ENCODE measurements at places on chromosomes 16 and 17.

- DNase-seq, result peak; percentile 61
Measured at GRCh38 chr16:54936979-54937670, 6.5 kb downstream of the IRX5 start.

DNA sequence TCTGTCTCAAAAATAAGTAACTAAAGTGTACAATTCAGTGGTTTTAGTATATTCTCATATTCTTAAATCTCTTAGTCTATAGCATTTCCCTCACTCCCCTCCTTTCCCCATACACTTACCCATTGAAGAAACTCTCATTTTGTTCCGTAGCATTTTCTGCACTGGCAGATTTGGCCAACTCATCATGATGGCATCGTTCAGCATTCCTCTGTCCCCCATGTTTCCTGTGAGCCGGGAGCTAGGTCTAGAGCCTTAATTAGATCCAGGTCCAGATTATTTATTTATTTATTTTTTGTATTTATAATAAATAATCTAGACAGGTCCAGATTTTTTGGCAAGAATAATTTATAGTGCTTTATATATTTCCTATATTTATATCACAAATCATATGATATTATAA lies 31.0 kb downstream of the HEATR3 start:
- DNase-seq, result peak; percentile 2

DNA sequence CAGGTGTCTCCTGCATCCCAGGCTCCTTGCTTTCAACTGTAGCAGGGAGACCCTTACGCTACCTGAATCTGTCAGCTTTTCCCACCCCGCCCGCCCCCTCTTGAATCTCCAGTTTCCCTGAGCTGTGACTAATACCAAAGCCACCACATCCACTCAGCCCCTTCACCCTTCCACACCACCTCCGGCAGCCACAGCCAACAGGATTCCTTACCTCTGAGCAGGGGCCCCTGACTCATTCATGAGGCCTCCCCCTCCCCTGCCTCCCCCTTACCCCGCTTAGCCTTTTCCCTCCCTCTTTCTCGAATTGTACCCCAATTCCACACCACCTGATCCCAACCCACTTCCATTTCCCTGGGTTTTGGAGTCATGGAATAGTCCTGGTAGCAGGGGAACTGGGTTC lies 2.3 kb downstream of the STX1B start:
- DNase-seq, result peak; percentile 66

DNA sequence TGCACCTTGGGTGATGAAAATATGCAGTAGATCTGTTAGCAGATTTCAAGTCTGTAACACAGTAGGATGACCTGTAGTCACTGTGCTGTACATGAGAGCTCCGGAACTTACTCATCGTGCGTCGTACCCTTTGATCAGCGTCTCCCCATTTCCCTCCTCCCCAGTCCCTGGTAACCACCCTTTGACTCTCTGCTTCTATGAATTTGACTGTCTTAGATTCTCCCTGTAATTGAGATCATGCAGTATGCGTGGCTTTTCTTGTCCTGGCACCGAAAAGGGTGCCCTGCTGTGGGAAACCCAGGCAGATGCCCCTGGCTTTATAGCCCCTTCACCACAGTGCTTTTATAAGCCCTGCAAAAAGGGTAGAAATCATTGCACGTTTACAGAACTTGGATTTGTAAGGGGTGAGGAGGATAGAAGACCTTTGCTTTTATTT lies 20.5 kb downstream of the CLEC16A start:
- DNase-seq, result no peak

- no peak for DNase-seq
Measured at GRCh38 chr17:53092072-53092471, 730.7 kb upstream of the KIF2B start.

DNA sequence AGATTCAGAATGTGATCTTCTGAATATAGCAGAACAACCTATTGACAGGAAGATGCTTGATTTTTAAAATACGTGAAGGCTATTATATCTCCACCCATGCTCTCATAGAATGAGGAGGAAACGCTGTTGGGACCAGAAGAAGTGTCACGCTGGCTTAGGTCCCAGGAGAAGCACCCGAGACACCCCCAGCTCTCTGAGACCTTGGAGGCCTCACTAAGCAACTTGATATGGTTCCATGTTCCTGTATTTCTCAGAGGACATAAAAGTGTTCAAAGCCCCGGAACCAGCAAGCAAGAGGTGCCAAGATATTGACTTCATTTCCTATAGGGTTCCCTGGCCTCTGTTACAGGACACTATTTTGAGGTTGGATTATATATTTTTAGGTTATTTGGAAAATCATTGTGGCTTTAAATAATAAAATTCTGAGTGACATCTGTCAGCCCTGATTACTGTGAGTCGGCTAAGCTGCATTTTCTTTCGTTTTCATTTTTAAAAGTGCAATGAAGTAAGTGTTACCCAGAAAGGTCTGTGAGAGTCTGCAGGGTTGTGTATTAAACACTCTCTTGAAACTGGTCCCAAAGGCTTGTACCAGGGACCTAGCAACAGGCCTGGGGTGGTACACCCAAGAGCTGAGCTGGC lies 400.0 kb downstream of the SOX9 start:
- no peak for DNase-seq

DNA sequence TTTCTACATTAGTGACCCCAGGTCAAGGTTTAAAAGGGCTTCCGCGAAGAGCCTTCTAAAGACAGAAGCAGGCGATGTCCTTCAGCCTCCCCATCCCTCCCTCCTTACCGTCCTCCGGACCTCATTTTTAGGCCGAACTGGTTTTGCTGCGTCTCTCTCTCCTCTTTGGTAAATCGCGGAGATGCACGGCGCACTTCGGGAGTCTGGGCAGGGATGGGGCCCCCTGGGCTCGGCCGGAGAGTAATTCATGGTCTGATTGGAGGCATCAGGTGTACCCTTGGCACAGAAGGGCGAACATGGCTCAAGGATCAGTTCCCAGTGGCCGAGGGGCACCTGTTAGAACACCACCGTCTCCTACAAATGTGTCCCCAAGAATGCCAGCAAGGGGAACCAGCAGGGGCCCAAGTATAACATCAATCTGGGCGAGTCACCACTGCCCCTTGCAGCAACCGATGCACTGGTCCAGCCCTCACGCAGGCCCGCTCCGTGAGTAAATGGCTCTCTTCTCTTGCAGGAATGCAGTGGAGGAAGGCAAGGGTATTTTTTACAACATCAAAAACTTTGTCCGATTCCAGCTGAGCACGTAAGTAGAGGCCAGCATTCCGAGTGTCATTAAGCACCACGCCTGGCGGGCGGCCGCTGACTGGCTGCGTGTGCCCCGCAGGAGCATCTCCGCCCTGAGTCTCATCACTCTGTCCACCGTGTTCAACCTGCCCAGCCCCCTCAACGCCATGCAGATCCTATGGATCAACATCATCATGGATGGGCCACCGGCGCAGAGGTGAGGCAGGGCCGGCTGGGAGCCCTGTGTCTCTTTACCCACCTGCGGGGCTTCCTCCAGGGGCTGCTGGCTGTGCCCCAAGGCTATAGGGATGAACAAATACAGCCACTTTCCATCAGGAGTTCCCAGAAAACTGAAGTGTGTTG lies 45.6 kb downstream of the MEAK7 start:
- no peak for DNase-seq

DNA sequence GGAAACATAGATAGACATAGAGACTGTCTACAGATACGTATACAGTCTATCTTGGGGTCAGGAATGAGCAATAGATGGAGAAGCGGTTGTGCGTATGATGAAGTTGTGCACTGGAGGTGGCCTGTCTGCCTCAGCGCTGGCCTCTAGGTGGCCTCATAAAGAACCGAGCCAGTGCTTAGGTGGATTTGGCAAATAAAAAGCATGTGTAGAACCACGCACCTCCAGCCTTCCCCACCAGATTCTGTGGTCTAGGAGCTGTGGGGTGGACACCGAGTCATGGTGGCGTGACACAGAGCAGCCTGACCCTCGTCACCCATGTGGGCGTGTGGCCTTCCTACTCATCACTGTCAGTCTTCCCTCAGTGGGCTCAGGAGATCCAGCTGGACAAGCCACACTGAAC lies 34.0 kb downstream of the PGS1 start:
- DNase-seq, result no peak

DNA sequence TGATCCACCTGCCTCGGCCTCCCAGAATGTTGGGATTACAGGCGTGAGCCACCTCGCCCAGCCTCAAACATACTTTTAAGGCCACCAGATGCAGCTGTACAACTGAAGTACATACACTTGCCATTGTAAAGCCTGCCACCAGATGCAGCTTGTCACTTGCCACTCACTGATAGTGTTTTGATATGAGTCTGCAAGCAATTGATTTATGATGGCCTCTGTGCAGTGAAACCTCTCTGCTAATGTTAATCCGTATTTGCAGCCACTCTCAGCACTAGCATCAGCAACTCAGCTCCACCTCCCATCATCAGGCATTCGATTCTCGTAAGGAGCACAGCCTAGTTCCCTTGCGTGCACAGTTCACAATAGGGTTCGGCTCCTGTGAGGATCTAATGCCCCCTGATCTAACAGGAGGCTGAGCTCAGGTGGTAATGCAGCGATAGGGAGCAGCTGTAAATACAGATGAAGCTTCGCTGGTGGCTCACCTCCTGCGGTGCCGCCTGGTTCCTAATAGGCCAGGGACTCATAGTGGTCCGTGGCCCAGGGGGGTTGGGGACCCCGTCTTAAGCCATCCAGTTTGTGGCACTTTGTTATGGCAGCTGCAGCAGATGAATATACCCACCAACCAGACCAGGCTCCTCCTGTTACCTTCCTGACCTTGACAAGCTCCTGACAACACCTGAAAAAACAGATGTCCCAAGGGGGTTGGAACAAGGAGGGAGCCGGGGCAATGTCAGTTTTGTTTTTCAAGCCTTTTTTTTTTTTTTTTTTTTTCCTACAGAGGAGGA lies 1.3 kb upstream of the HERPUD1 start:
- no peak for DNase-seq
